ENCODE measurements at places on chromosomes 11 and 22.

DNA sequence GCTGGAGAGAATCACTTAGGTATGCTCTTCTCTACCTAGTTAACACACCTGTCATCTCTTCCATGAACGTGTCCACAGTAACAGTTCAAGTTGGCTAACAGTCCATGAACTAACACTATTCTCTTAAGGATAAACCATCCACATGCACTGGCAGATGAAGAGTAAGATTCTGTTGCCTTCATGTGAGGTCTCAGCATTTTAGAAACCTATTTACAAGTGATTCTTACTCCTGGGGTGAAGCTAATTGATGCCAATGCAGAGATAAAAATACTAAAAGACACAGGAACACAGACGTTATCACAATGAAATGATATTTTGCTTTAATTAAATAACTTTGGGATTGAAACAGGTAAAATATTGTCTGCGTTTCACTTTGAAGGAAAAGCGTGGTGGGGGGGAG, 1.3 kb downstream of the LRRC4C start:
- no peak for DNase-seq

DNA sequence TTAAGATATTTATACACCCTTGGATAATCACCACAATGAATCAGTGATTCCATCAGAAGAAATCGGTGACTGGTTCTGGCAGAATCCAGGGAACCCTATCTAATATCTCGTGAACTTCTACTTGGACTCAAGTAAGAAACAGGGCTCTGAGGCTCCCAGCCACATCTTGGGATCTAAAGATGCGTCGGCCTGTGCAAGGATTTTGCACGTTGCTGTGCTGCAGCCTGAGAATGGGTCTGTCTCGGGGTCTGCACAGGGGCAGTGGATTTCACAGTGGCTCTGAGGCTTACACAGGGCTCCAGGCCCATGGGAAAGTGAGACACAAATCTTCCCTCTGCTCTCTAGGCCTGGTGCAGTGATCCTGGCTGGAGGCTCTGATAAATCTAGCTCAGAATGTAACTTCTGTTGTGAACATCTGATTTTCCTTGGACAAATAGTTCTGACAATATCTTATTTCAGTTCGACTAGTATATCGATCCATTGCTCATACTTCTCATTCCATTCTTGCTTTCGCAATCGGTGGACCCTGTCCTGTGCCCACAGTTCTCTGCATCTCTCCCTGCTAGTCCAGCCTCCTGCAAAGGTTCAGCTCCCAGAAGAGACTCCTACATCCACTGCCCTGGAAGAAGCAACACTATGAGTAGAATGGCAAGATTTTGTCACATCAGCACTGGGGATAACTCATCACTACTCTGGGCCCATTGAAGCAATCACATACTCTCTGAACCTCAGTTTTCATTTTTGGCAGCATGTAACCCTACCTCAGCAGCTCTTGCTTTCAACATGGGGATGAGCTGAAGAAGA, 105.5 kb upstream of the TOP3B start:
- DNase-seq, result no peak

DNA sequence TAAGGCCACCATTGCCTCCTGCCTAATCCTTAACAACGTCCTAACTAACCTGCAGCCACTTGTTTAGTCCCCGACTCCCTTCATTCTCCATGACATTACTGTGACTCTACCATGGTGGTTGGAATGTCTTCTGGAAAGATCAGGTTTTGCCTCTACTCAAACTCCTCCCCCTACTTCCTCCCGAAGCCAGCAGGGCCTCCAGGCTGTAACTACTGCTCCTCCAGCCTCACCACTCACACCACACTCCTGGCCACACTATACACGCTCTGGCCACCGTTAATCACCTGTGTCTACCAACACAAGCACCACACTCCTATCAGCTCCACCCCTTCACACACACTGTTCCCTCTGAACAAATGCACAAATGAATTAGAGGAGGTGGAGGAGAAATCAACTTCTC, 69.2 kb downstream of the PACSIN2 start:
- no peak for DNase-seq

- DNase-seq, result no peak
Measured at GRCh38 chr22:44707752-44708151, 5.7 kb downstream of the PRR5 start.

DNA sequence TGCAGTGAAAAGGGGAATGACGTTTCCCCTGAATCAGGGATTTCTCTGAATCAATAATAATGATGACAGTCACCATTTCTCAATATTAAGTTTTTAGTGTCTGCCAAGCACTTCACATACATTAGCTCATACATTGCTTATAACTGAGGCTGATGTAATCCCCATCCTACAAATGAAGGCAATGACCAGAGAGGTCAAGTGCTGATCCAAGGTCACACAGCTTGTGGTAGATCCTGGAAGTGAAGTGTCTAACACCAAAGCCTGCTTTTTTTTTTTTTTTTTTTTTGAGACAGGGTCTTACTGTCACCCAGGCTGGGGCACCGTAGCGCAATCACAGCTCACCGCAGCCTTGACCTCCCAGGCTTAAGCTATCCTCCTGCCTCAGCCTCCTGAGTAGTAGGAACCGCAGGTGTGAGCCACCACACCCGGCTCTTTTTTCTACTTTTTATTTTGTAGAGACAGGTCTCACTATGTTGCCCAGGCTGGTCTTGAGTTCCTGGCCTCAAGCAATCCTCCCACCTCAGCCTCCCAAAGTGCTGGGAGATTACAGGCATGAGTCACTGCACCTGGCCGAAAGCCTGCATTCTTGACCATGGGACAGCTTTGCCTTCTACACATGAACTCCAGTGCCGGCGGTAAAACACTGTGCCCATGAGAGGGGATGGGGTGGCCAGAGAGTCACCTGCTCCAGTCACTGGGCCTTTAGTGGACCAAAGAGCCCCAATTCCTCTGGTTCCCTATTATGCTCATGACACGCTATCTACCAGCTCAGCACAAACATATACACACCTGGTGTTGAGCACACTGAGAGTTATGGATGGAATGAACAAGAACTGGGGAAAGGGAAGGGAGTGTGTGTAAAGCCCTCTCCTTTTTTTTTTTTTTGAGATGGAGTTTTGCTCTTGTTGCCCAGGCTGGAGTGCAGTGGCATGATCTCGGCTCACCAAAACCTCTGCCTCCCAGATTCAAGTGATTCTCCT, 17.4 kb downstream of the ARHGAP1 start:
- no peak for DNase-seq

DNA sequence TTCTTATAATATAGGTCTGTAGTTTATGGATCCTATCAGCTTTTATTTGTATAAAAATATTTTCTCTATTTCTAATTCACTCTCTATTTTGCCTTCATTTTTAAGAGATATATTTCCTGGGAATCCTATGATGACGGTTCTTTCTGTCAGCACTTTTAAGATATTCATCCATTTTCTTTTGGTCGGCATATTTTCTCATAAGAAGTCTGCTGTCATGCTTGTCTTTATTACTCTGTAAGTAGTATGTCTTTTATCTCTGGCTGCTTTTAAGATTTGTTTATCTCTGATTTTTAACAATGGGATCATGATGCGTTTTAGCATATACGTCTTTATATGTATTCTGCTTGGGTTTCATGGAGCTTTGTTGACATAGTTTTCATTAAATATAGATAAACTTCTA, 175.5 kb downstream of the SNX19 start:
- no peak for DNase-seq

GRCh38 chr22:37457093-37457893, 28.9 kb downstream of the MFNG start:
- peak; percentile 83 for DNase-seq

DNA sequence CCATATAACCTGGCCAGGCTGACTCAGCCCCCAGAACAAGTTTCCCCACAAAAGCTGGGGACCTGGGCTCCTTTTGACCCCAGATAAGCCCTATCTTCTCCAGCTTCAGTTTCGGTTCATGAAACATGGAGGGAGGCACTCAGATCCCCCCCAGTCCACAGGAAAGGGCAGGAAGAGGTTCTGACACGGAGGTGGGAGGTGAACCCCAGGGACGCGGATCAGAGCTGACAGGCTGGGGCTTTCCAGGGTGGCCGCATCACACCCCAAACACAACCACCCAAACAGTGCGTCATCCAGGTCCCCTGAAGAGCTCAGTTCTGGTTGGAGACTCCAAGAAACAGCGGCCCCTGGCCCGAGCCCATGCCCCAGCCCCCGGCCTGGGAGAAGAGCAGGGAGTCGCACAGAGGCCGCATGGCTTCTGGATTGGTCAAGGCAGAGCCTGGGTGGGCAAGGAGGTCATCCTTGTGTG, 44.3 kb upstream of the A4GALT start:
- DNase-seq, result no peak

DNA sequence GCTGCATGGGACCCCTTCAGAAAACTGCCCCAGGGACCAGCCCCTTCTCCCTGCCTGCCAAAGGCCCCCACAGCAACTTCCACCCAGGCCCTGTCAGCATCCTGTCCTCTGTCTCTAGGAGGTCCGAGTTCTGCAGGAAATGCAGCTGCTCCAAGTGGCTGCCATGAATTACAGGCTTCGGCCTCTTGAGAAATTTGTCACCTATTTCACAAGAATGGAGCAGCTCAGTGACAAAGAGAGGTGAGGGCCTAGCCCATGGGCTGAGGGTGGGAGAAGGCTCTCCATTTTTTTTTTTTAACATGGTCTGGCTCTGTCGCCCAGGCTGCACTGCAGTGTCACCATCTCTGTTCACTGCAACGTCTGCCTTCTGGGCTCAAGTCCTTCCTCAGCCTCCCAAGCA, 7.3 kb downstream of the RGL4 start:
- no peak for DNase-seq

- peak; percentile 27 for DNase-seq
Measured at GRCh38 chr11:65435411-65435931, 12.9 kb downstream of the NEAT1 start.

DNA sequence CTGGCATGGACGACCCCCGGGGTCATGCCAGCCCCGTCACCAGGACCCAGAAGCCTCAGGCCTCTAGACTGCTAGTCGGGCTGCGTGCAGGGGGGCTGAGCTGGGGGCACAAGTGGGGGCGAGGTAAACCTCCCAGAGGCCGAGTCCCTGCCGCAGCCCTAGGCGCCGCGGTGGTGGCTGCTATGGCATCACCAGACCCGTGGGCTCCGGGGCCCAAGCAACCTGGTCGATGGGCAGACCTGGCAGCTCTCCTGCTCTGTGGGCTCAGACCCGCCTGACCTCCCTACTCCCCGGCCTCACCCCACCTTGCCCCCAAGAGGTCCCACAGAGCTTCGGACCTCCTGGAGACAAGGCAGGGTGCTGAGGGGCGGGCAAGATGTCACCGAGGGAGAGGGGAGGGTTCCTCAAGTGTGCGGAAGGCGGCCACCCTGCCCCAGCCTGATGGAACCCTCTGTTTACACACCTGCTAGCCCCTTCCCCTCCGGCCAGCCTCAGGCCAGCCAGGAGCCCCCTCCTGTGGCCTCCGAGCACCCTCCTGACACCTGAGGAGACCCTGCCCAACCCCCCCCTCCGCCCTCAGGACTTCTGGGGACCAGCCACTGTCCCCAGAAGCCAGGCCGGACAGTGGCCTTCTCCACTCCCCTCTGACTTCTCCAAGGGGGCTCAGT, 9.4 kb downstream of the IGF2 start:
- no peak for DNase-seq

- peak; percentile 94 for DNase-seq
Measured at GRCh38 chr22:49934891-49935557, 16.6 kb downstream of the CRELD2 start.

DNA sequence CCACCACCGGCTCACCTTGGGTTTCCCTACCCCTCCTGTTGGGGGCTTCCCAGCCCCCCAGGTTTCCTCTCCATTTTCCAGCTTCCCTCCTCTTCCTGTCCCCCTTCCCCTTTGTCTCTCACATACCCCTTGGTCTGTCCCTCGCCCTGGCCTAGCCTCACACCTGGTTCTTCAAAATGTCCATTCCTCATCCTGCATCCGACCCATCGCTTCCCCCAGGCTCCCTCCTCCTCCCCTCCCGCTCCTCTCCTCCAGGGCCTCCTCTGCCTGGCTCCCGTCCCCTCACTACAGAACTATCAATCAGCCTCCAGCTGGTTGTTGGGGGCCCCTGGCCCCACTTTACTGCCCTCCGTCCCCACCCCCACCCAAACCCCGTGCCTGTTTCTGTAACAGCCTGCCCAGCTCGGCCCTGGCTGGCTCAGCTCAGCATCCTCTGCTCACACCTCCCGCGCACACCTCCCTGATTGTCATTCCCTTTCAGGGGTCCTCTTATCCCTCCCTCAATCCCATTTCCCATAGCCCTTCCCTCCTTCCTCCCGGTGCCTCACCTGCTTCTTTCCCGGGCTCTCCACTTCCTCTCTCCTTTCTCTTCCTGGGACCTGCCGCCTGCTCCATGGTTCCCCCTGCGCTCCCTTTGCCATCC, 1.2 kb downstream of the CNIH2 start:
- no peak for DNase-seq

- DNase-seq, result no peak
Measured at GRCh38 chr11:41845066-41845465, 385.6 kb upstream of the LRRC4C start.

DNA sequence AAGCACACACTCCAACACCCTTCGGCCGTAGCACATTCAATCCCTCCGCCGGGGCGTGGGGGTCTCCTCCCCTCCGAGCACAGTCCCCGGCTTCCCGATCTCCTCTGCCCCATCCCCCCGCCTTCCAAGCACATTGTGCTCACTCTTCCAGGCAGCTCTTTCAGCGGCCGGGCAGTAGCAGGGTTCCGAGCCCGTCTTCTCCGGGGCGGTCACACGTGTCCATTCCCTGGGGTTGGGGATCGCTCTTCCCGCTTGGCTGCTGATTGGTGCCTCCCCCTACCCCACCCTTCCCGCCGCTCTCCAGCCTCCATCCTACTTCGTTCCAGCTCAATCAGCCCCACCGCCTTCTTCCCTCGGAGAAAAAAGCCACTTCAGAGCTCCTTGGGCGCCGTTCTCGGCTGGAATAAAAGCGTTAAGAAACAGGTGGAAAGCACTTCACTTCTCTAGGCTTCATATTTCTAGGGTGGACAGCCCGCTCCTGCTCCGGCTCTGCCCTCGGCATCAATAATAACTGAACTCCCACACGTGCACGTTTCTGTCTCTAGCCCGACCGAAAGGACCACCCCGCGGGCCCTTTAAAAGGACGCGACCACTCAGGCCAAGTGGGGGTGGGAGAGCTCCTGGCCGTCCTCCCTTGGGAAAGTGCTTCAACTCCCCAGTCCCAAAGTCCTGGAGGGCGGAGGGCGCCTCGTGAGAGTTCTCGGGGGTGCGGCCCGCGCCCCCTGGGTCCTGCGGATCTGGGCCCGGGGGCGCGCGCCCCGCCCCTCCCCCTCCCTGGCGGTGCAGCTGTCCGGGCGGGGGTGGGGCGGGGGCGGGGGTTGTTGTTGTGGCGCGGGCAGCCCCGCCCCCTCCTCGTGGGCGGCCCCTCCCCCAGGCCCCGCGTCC, 464 bp upstream of the CECR2 start:
- no peak for DNase-seq

Measured in CD4-positive, alpha-beta T cell treated with Interferon alpha-2 for 1 hour (primary cell).